A549 treated with RU486 at 1 μM for 4 hours (cell line): ENCODE measurements at places on chromosomes 12 and 14. TPM values are rescaled to one million over a fixed set of nuclear protein-coding genes. Genes with fewer than 3 reads are reported as not detected.

ETFBKMT gene
- total RNA-seq = 0.64 to 1.2 TPM (median 0.87 TPM) in 5 replicates

RNU4-1 gene
- total RNA-seq = not detected in 5 replicates

CD69 gene
- not detected in 5 replicates for total RNA-seq

HCAR2 gene
- 0.11 to 0.32 TPM (median 0.20 TPM) in 5 replicates for total RNA-seq
